Head of caudate nucleus (tissue), 42 donors: ENCODE measurements at places on chromosomes 4 and X.

DNA sequence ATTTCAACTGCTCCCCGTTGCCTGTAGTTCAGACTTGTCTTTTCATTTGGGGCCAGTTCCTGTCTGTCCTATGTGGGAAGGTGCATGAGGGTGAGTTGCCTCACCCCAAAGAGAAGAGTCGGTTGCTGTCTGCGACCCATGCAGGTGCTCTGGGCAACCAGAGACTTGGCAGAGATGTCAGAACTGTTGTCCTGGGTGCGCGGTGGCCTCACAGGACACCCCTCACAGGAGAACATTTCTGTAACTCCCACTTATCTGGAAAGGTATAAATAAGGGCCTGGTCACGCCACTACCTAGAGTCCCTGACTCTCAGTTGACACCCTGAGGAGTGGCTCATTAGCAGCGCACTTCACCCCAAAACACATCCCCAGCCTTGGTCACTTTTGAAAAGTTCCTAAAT, 9.7 kb upstream of the NAT8L start:
- DNase-seq: no peak

- DNase-seq: no peak
Observed at GRCh38 chr4:127503111-127503510, 129.6 kb upstream of the INTU start.

DNA sequence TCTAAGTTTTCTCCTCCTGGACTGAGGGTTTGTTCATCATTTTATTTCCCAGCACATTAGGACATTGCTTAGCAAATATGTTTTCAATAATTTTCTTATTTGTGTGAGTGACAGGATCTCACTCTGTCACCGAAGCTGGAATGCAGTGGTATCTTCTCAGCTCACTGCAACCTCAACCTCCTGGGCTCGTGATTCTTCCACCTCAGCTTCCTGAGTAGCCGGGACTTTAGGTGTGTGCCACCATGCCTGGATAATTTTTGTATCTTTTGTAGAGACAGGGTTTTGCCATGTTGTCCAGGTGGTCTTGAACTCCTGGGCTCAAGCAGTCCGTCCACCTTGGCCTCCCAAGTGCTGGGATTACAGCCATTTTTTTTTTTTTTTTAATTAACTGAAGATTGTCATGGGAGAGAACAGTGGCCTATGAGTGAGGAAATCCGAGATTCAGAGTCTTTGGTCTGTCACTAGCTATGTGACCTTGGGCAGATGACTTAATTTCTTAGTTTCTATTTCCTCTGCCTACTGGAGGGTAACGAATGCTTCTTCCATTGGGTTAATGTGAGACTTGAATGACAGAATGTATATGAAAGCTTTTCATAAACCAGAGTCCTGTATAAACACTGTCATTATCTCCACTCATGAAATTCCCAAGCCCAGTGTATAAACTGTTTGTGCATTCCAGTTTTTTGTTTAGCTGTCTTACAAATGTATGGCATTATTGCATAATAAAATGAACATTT, 23.9 kb downstream of the MOB1B start:
- DNase-seq: no peak

- peak; percentile 65 for DNase-seq
Observed at GRCh38 chrX:107659768-107660167, 31.5 kb downstream of the PRPS1 start.

DNA sequence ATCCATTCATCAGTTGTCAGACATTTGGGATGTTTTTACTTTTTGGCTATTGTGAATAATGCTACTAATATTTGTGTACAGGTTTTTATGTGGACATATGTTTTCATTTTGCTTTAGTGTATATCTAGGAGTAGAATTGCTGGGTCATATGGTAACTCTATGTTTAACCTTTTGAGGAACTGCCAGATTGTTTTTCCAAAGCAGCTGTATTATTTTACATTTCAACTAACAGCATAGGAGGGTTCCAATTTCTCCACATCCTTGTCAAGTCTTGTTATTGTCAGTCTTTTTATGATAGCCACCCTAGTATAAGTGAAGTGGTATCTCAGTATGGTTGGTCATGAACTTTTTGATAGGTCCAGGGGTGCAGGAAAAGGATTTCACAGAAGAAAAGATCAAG, 114.5 kb upstream of the FAM9C start:
- DNase-seq: no peak

DNA sequence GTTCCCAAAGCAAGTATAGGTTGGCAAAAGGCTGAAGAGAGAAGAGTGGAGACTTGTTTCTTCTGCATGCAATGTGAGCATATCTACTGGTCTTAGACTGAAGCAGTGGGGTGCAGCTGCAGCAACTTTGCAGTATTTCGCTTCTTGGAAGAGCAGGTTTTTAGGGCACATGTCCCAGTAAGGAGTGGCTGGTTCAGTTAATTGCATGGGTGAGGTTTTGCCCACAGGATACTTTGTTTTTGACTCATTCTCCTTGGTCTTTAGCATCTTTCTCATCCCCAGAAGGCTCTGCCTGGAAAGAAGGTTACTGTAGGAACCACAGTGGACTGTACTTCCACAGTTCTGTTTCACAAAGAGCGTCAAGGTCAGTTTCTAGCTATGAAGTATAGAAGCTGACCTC, 68.0 kb upstream of the NR3C2 start:
- DNase-seq: no peak

- DNase-seq: no peak
Observed at GRCh38 chr4:119788349-119789266, 160.0 kb upstream of the PDE5A start.

DNA sequence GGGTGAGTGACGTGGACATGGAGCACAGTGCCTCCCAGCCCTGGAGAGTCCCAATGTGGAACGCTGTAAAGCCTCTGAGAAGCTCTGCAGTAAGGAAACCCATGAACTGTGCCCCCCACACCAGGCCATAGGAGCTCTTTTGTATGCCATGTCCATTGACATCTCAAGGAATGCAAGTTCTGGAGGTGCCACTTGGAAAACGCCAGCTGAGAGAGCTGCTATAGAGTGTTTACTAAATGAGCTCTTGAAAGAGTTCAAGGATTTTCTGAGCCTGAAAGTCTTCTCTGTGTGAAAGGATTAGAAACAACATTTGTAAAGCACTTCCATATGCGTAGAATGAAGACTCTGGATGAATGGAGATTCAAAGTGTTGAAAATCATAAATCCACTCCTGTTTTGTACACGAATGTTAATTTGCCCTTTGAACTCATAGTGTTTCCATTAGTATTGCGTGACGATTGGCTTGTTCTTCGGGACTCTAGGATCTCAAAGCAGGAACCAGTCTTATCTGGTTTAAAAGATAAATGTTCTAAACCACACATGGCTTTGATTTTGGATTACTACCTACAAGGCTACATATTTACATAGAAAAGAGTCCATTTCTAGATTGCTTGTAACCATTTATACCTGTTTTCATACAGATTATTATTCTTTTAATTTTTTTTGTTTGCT, 41.8 kb upstream of the STOX2 start:
- no peak for DNase-seq

DNA sequence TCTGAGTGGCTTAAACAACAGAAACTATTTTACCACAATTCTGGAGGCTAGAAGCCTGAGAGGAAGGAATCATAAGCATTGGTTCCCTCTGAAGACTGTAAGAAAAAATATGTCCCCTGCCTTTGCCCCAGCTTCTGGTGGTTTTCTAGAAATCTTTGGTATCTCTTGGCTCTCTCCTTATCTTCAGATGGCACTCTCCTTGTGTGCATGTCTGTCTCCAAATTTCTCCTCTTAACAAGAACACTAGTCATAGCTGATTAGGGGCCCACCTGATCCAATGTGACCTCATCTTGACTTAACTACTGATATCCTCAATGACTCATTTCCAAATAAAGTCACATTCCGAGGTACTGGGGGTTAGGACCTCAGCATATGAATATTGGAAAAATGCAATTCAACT, 635.0 kb upstream of the NR3C2 start:
- no peak for DNase-seq

DNA sequence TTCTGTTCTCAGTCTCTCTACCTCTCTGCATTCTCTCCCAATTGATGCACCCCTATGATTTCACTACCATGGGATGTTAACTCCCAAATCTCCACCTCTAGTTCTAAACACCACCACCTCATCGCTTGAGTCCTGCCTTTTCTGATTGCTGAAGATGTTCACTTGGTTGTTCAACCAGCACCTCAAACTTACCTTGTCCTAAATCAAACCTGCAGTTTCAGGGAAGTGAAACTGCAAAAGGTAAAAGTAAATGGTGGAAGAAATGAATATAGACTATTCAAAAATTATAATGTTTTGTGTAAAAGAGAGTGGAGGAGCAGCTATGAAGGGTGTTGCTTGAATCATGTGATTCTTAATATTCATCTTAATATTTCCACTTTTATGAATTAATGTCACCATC, 91.0 kb downstream of the PDE5A start:
- DNase-seq: no peak

DNA sequence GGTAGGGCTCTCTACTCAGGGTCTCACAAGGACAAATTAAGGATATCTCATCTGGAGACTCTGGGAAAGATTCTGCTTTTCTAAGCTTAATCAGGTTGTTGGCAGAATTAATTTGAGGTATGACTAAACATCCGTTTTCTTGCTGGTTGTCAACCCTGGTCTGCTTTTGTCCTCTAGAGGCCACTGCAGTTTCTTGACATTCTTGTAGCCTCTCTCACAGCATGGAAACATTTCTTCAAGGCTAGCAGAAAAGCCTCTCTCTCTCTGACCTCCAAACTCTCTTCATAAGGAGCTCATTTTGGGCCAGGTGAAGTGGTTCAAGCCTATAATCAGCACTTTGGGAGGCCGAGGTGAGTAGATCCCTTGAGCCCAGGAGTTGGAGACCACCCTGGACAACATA, 749.5 kb upstream of the PCDH7 start:
- DNase-seq: no peak

- no peak for DNase-seq
Observed at GRCh38 chrX:153564047-153564606, 34.8 kb downstream of the CCNQ start.
